NCI-H446 treated with DMSO at 0.1 percent for 48 hours (cell line): ENCODE measurements at places on chromosomes 7 and 10.

DNA sequence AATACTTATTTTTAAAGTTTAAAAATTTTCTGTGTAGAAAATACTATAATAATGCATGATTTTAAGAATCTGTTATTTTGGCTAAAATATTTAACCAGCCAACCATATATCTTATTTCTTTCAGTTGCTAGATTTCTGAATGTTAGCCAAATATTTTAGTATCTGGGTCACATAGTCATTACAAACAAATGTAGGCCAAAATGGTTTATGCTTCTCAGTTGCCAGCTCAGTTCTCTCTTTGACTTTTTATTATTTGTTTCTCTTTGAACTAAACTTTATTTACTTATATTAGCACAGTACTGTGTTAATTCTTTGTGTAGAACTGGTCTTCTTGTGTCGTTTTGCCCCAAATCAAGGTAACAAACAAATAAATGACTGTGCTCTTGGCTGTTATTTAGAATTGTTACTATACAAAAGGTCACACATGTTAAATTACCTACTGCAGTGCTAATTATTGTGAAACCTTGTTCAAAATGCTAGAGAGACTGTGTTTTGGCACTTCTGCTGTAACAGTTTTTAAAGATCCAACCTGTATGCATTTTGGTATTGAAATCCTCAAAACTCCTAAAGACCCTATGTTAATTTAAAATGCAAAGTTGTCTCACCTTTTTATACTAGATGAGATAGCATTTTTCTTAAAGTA, 39.8 kb downstream of the ZEB1 start:
- no peak for DNase-seq

GRCh38 chr10:117324367-117324766, 50.9 kb downstream of the PDZD8 start:
- DNase-seq, result no peak

GRCh38 chr7:36289833-36290661, 99.6 kb upstream of the ANLN start:
- no peak for DNase-seq

- no peak for DNase-seq
Observed at GRCh38 chr7:105905910-105906568, 29.6 kb upstream of the ATXN7L1 start.

- no peak for DNase-seq
Observed at GRCh38 chr10:75883081-75884072, 452.0 kb downstream of the LRMDA start.

DNA sequence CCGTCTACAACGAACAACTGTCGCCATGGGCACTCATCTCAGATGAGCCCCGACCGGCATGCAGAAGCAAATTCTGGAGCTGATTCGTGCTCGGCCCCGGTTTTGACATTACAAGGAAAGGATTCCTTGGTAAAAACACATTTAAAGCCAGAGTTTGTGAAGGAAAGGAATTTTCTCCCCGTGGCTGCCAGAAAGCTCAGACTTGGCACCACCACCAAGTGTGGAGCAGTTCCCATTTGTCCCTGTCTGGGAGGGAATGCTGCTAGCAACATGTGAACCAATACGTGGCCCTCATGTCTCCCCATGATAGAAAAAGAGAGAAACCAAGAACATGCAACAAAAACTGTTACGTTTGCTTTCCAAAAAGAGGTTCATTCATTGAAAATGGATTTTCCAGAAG, 55.2 kb upstream of the DDC start:
- DNase-seq, result no peak

GRCh38 chr10:63363951-63364350, 101.8 kb downstream of the JMJD1C start:
- DNase-seq, result no peak

DNA sequence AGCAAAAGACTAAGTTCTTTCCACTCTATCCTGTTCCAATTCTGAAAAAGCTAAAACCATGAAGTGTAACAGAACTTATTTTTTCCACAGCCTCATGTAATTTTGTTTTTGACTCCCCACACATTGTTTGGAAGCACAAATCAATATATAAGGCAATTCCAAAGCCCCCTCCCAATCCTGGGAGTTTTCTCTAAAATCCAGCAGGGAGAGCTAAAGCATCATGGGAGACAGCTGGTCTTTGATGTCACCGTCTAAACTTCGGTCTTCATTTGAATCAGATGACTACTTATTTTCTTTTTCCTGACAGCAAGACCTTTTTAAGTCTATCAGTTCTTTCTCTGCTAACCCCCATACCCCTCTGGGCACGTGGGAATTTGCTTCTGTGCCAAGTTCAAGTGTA, 33.3 kb upstream of the PON1 start:
- DNase-seq, result no peak
